ENCODE measurements at places on chromosomes 3 and 15.

GRCh38 chr3:53109891-53110771, 20.1 kb downstream of the RFT1 start:
- DNase-seq, result no peak

- no peak for DNase-seq
Observed at GRCh38 chr3:66253790-66254620, 33.2 kb downstream of the SLC25A26 start.

DNA sequence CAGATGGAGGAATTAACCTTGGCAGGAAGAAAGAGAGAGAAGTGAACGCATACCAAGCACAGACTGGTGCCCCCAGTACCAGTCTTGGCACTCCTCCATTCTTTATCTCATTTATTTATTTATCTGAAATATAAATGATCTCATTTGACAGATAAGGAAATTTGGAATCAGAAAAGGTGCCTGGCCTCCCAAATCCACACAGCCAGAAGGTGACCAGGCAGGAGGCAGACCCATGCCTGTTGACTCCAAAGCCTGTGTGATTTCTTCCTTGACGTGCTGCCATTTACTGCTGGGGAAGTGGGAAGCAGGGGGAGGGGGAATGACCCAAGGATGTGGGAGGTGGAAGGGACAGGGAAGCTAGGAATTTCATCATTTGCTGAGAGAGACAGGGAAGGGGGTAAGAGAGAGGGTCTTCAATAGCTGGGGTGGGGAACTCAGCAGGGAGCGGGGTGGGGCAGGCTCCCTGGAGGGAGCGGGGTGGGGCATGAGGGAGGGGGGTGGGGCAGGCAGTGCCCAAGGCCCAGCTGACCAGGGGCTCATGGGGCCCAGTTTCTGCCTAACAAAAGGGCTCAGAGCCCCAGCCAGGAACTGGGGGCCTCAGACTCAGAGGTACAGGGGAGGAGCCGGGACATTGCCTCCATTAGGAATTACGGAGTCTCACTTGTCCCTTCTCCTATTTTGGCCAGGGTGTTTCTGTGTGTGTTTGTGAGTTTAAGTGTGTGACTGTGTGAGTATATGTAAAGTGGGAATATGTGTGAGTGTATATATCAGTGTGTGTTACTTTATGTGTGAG, 63.0 kb downstream of the MINAR1 start:
- no peak for DNase-seq

- no peak for DNase-seq
Observed at GRCh38 chr3:67745296-67745695, 90.9 kb upstream of the SUCLG2 start.

DNA sequence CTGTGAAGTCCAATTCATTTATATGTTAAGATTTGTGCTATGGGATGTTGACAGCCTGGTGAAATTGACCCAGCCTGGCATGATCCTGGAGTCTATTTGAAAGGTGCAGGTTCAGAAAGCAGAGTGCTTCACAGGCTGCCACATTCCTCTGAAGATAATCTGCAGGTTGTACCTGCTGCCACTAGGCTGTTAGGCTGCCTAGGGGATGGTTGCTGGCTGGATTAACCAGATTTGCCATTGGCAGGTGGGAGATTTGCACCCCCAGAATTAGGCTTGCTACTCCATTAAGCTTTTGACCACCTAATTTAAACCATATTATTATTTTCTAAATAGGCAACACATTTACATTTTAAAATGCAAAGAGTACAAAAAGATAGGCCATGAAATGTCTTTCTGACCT, 85.8 kb upstream of the RASGRP1 start:
- DNase-seq, result no peak

DNA sequence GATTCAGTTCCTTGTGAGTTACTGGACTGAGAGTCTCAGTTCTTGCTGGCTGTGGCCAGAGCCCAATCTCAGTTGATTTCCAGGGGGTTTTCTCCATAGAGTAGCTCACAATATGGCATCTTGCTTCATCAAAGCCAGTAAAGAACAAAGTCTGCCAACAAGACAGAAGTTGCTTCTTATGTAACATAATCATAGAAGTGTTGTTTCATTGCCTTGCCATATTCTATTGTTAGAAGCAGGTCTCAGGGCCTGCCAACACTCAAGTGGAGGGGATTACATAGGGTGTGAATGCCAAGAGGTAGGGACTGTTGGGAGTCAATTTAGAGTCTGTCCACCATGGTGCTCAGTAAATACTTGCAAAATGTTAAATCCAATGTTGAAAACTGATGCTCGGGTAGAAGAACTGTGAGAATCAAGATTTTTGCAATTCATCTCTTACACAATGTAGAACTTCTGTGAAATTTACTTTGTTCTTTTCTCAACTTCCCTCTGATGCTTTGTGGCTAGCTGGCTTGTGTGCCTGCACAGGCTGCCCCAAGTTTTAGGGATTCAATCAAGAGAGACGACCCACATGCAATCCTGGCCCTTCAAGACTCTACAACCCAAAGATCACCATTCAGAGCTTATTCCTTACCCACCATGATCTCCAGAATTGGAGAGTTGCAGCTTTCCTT, 13.3 kb upstream of the PXYLP1 start:
- no peak for DNase-seq

DNA sequence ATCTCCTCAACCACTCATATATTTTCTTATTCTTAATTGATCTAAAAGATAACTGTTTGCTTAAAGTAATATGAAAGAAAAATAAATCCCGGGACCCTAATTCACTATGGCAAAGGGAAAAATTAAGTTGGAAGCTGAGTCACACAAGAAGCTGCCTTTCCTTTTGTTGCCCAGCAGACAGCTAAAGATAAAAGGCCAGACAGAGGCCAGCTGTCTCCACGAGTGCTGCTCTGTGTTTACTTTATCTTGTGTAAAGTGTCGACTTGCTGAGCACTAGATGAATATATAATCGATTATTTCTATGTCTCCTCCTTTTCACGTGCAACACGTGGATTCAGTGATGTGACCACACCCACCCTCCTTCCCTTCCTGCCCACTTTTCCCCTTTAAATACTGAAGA, 52.8 kb upstream of the NSMCE3 start:
- DNase-seq, result no peak

- no peak for DNase-seq
Observed at GRCh38 chr3:88611826-88612326, 462.1 kb downstream of the C3orf38 start.

DNA sequence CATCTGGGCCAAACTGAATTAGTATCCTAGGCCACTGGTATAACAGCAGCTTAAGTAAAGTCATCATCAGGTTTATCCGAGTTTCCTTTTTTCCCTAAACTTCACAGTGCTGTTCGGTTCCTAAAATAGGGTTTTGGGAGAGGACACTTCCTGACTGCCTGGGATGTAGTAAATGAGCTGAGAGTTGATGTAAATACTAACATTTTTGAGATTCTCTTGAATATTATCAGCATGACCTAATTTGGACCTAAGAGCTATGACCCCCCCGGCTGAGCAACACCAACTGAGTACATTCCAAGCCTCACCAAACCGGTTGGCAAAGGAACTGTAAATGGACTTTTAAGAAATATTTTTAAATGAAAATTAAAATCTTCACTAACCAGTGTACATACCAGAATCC, 78.8 kb downstream of the IL5RA start:
- DNase-seq, result no peak

- DNase-seq, result no peak
Observed at GRCh38 chr3:29565236-29565635, 284.4 kb downstream of the RBMS3 start.

DNA sequence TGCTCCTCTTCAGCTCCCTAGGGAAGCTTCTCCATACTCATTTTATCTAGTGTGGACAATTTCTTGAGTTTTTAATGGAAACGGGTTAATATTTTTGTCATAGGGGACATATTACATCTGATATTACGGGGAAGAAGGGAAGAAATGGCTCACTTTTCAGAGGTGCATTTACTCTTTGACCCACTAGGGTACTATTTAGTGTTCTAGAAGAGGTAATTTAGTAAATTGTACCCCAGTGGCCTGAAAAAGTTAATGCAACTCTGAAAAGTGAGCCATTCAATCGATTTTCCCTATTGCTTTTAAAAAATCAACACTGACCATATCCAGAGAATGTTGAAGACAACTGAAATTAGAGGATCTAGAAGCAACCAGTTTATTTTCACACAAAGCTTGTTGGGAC, 71.2 kb downstream of the MAP2K5 start:
- DNase-seq, result no peak

DNA sequence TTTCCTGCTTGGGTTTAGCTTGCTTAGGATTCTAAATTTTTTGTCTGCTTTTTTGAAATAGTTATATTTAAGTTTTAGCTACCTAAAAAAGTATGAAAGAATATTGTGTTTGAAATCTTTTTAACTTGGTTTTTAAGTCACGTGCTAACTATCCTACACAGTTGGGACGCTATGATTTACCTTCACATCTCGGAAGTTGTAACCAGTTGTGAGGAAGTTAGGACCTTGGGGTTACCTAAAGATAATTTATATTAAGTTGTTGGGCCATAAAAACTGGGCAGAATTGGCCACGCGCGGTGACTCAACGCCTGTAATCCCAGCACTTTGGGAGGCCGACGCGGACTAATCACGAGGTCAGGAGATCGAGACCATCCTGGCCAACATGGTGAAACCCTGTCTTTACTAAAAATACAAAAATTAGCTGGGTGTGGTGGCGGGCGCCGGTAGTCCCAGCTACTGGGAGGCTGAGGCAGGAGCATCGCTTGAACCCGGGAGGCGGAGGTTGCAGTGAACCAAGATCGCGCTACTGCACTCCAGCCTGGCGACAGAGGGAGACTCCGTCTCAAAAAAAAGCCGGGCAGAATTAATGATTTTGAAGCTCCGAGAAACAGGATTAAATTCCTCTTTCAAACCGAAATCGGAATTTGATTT, 1.0 kb downstream of the ZFAND6 start:
- no peak for DNase-seq

DNA sequence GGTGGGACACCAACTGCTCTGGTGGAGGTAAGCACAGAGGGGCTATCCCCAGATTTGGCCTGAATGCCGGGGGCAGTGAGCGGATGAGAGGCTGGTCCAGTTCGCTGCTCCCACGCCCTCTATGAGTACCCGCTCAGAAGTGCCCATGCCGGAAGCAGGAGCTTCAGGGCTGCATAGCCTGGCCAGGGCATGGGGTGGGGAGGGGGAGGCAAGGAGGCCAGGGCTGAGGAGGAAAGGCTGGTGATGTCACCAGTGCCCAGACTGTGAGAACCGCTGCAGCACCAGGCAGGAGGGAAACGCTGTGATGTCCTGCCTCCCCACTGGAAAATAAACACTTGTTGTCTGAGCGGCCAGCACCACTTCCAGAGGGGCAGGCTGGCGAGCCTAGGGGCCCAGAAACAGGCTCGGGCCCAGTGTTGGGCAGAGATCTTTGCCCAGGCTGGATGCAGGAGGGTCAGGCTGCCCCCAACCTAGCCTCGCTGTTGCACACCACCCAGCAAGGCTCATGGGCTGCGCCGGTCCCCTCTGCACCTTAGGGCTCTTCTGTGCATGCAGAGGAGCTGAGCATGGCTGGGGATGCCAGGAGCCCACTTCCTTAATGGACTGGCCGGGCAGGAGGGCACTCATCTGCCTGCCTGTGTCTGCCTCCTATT, 10.9 kb upstream of the DLL4 start:
- DNase-seq, result no peak

GRCh38 chr3:88150371-88150770, 612 bp downstream of the C3orf38 start:
- no peak for DNase-seq

DNA sequence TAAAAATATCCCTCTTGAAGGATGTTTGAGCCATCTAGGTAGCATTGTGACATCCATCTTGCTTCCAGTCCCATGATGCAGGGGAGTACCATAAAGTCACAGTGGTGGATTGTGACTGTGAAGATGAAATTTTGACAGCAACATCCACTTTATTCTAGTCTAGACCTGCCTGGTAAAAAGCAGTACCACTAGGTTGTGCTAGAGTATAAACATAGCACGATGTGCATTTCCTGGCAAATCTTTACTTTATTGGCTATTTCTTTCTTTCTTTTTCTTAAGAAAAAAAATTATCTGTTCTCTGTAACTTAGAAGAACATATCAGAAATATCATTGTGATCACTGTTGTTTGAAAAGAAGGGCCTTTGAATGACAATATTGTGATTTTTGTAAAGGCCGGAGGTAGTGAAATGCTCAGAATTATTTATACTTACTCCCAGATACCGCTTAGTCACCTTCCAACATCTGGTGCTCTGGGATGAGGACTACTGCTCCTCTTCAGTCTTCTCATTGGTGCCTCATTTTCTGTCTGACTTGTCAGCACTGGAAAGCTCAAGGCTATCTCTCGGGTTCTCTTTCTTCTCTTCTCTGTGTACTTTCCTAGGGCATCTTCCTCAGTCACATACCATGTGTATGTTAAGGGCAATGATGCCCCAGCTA, 35.6 kb downstream of the AGBL1 start:
- no peak for DNase-seq

- no peak for DNase-seq
Observed at GRCh38 chr15:78767331-78767951, 43.8 kb downstream of the ADAMTS7 start.

DNA sequence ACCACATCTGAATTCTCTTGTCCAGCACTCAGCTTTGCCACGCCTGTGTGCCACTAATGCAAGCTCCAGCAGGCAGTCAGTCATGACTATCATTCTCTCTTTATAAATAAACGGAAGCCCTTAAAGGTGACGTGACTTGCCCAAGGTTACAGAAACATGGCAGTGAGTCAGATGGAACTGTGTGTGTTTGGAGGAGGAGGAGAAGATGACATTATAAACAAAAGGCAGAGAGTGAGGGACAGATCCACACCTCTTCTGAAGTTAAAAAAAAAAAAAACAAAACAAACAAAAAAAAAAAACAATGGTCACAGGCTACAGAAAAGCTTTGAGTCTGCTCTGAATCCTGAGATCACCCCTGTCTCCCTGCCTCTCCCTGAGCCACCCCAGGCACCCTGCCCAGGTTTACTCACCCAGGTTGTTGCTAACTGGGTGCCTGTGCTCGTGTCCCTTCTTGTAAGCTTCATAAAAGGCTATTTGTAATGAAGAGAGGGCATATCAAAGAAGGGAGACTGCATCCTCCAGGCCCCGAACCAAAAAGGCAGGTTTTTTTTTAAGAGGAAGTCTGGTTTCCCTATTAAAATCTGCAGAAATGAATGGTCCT, 119.7 kb upstream of the PHLDB2 start:
- no peak for DNase-seq

DNA sequence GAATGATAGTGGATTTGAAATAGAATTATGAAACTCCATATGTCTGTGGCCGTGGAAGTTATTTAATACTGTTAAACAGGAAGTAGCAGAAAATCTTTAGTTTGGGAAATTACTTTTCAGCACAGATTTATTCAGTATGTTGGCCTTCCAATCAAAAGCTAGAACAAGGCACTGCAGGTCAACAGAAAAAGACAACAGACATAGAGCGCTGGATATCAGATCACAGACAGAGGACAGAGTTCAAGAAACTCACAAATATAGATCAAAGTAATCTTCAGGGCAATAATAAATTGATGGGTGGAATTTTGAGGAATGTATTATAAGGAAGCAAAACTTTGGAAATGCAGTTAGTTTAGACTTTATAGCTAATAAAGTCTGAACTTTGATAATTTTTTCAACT, 159.5 kb upstream of the TMCO5A start:
- no peak for DNase-seq
